ENCODE measurements at places on chromosomes 7 and 10.

DNA sequence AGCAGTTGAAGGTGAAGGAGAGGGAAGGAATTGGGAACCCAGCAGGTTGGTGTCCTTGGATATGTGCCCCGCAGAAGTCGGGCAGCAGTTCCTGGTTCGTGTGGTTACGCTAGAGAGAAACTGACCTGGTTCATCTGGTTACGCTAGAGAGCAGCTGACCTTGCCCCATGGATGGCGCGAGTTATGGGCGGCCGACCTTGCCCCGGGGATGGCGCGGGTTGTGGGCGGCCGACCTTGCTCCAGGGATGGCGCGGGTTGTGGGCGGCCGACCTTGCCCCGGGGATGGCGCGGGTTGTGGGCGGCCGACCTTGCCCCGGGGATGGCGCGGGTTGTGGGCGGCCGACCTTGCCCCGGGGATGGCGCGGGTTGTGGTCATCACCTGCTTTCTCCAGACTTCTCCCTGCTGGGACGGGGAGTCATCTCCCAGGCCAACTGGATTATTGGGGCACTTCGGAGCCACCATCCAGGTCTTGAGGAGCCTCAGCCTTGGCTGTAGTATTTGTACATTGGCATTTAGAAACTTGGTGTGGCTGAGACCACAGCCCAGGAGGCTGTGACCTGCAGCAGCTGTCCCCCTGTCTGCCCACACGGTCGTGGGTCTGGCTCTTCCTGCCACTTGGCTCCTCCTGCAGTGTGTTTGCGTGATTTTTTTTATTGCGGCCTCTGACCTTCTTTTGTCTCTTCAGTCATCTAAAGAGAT lies 6.1 kb downstream of the GET4 start:
- DNase-seq: no peak

DNA sequence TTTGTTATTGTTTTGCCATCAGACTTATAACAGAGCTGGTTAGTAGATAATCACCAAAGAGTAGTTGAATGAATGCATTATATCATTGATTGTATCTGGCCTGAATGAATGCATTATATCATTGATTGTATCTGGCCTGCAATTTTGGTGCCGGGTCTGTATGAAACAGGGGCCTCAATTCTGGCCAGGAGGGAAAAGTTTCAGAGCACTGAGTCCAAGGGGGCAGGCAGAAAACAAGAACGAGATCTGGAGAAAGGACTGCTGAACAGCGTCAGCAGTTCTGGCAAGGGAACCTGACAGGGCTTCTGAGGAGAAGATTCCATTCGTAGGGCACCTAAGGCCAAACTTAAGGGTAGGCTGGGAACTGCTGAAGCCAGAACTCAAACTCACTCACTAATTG lies 128.0 kb downstream of the SEMA3C start:
- DNase-seq: no peak

GRCh38 chr10:104899779-104900178 lies 258.7 kb downstream of the SORCS3 start:
- no peak for DNase-seq

DNA sequence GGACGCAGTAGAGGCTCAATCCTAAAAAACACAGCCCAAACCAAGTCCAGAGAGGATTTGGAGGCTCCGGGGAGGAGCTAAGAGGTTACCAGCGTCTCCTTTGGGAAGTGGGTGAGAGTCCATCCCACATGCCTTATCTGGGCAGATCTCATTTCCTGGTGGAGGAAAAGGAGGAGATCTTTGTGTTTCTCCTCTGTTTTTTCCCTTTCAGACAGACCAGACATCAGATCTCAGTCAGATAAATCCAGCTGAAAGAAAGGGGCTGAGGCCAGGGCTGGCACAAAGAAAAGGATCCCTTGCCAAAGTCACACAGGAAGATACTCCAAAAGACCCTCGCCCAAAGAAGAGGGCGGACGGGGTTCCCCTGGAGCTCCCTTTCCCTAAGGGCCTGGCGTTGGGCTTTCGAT lies 58.3 kb upstream of the COMTD1 start:
- no peak for DNase-seq

DNA sequence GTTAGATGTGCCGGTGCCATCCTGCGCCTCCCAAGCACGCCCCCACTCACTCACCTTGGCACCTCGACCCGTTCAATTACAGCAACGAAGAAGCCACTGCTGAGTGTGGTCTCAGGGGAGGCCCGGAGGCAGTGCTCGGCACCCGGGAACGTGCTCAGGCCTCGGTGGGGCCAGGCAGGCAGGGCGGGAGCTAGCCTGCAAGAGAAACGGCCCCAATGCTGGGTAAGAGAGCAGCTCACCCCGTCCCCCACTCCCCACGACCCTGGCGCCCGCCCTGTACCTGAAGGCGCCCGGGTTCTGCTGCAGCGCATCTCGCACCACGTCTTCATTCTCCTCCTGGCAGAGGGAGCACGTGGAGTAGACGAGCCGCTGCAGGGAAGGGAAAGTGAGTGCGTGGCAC lies 5.1 kb downstream of the NSUN5 start:
- DNase-seq: no peak

- DNase-seq: peak; percentile 73
Measured at GRCh38 chr7:42940985-42941847, 9.0 kb downstream of the MRPL32 start.

DNA sequence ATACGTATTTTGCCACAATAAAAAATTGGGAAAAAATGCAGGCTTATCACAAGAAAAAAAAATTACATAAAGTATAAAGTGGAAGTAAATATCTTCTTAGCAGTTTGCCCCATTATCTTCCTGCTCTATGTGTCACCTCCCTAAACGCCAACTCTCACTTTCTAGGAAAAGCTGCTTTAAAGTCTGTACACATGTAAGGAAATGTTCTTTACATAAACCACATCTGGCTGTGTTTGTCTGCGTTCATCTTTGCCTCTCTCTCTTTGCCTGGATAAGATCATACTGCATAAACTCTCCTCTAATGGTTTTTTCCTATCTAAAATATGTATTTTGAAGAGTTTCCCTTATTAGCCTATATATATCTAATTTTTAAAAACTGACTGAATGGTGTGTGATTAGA lies 23.0 kb upstream of the UMAD1 start:
- DNase-seq: no peak

DNA sequence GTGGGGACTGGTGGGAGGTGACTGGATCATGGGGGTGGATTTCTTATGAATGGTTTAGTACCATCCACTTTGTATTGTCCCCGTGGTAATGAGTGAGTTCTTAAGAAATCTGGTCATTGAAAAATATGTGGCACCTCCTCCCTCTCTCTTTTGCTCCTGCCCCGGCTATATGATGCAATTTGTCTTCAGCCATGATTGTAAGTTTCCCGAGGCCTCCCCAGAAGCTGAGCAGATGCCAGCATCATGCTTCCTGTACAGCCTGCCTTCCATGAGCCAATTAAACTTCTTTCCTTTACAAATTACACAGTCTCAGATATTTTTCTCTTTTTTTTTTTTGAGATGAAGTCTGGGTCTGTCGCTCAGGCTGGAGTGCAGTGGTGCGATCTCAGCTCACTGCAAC lies 2.6 kb upstream of the KDM7A start:
- no peak for DNase-seq

- DNase-seq: no peak
Measured at GRCh38 chr7:70436790-70437350, 695.1 kb upstream of the GALNT17 start.

- no peak for DNase-seq
Measured at GRCh38 chr7:5636446-5636835, 145.0 kb downstream of the RNF216 start.

GRCh38 chr7:8908889-8909288 lies 475.5 kb downstream of the NXPH1 start:
- no peak for DNase-seq

GRCh38 chr7:90720984-90721760 lies 125.1 kb downstream of the CDK14 start:
- peak; percentile 83 for DNase-seq

DNA sequence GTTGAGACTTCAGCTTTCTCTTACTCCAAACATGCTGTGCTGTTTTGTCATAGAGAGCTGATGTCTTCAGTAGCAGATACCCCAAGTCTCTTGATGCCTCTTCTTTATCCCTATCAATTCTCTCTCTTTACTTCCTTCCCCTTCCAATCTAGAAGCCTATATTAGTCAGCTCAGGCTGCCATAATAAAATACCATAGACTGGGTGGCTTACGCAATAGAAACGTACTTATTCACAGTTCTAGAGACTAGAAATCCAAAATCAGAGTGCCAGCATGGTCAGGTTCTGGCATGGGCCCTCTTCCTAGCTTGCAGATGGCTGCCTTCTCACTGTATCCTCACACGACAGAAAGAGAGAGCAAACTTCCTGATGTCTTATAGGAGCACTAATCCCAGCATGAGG lies 9.0 kb upstream of the GARS1 start:
- peak; percentile 35 for DNase-seq

- no peak for DNase-seq
Measured at GRCh38 chr7:140375892-140376730, 22.2 kb downstream of the SLC37A3 start.

GRCh38 chr7:102077081-102077480 lies 209.6 kb upstream of the SH2B2 start:
- DNase-seq: no peak

- DNase-seq: no peak
Measured at GRCh38 chr10:35892526-35892925, 250.4 kb upstream of the FZD8 start.

- DNase-seq: no peak
Measured at GRCh38 chr10:1683649-1684048, 53.7 kb downstream of the ADARB2 start.

GRCh38 chr7:158419238-158419785 lies 168.3 kb downstream of the PTPRN2 start:
- DNase-seq: no peak

DNA sequence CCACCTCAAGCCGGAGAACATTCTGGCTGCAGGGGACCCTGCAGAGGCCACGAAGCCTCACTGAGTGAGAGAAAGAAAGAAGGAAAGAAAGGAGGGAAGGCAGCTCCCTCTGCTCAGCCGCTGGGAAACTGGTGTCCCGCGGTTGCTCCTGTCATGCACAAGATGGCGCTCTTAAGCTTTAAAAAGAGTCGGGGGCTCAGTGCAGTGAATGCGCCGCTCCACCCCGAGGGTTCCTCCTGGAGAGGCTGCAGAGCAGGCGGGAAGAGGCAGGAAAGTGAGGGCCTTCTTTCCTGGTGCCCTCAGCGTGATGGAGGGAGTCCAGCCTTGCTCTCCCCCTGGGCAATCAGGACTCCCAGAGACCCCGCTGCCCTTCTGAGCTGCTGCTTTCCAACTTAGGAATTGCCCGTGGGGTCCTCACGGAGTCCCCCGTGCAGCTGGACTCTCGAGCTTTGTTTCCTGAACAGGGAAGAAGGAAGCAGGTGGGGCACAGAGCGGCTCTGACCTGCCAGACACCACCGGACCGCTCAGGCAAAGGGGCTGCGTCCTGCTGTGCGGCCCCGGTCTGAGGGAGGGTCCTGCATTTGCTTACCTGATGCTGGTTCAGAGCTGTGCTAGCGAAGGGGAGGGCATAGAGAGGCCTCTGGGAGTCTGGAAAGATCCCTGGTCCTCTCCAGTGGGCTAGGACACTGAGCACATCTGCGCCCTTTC lies 141.9 kb upstream of the MKI67 start:
- peak; percentile 16 for DNase-seq

DNA sequence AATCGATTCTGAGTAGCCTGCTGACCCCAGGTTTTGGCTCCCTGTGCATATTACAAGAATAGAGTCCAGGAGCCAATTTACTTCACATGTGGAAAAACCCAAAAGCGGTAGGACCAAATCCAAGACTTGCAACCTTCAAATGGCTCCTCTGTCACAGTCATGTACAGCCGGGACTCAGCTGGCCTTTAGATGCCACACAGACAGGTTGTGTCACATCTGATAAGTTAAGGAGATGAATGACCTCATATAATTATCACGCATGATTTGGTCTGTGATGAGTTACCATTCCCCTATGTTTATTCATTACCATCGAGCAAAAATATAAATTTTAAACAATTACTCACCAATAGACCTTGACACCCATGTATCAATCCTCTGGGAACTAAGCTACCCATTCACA lies 14.2 kb downstream of the CACNA2D1 start:
- no peak for DNase-seq

- DNase-seq: peak; percentile 31
Measured at GRCh38 chr7:33901199-33901598, 4.1 kb upstream of the BMPER start.

- DNase-seq: no peak
Measured at GRCh38 chr10:7817984-7818294, 366 bp upstream of the TAF3 start.

DNA sequence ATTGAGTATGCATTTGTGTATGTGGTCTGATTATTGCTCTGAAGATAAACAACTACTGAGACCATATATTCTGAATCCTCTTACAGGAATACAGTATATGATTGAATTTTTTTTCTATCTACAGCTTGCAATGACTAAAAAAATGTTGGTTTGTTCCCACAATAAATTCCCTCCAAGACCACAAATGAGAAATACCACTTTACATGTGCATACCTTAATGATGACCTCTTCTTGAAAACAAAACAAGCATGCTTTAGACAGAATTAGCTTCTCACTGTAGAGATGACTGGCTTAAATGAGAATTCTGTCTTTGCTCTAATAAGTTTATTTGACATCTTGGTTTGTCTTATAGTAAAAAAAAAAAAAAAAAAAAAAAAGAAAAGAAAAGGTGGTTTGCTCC lies 241.5 kb downstream of the PCDH15 start:
- peak; percentile 26 for DNase-seq

DNA sequence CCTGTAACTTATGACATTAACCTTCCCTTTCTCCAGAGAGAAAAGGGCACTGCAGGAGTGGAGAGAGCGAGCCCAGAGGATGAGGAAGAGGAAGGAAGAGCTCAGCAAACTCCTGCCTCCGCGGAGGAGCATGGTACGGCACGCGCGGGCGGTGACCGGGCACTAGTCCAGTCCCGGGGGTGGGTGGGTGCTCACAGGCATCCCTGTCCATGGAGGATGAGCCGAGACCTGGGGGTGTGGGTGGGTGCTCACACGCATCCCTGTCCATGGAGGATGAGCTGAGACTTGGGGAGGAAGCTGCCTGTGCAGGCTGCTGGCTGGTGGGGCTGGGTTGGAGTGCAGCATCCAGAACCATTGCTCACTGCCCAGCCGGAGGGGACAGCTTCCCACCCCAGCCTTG lies 23.8 kb downstream of the LRRC27 start:
- DNase-seq: no peak

DNA sequence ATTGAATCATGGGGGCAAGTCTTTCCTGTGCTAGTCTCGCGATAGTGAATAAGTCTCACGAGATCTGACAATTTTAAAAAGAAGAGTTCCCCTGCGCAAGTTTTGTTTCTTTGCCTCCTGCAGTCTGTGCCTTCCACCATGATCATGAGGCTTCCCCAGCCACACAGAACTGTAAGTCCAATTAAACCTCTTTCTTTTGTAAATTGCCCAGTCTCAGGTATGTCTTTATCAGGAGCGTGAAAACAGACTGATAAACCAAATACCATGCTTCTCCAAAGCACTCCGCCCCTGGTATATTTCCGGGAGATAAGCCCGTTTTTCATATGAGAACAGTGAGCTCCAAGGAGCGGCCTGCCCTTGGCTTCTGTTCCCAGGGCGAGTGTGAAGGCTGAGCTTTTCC lies 118.9 kb downstream of the EVX1 start:
- no peak for DNase-seq

- no peak for DNase-seq
Measured at GRCh38 chr7:111290982-111291381, 200.1 kb downstream of the LRRN3 start.

GRCh38 chr7:47336472-47337425 lies 245.2 kb downstream of the TNS3 start:
- no peak for DNase-seq
